ENCODE measurements at places on chromosomes 13 and 19. TPM values are rescaled to one million over a fixed set of nuclear protein-coding genes. Genes with fewer than 3 reads are reported as not detected.
A peak's percentile ranks its signal among the peaks of the same experiment; 100 is the strongest.

- no peak for DNase-seq
Measured at GRCh38 chr13:75050419-75051046, 431.4 kb downstream of the TBC1D4 start.

DNA sequence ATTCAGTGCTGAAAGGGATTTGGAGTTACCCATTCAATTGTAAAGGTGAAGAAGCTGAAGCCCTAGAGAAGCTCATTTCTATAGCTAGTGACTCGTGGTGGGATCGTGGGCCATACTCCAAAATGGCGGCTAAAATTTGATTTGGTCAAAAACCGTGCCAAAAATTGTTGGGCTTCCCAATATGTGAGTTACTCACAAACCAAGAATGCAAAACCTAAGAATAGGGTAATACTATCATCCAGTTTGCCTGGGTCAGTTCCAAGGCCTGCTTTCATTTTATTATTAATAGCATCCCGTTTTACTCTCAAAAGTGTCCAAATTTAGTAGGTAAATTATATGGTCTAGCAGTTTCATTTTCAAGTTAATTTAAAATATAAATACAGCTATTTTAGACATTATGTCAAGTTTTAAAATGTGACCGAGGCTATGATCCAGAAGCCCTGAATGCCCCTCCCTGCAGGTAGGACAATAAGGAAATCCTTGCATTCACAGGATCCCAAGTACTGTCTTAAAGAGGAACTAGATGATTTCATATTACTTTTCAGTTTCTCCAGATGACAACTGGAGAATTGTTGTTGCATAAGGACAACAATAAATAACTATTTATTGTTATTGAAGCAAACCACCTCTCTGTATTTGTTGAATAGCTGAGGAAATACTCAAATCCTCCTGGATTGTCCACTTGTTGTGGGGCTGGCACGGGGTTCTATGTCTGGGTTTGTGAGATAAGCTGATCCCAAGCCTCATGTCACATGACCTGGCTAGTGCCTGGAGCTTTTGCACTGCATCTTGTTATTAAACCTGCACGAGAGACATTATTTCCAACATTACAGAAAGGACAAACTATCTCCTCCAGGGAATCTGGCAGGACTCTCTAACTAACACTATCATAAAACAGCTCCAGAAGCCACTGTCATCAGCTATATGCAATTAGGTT is 11.6 kb upstream of the RAP2A start:
- no peak for DNase-seq

- peak; percentile 12 for DNase-seq
Measured at GRCh38 chr19:54151362-54152035, 8.0 kb downstream of the LENG1 start.

DNA sequence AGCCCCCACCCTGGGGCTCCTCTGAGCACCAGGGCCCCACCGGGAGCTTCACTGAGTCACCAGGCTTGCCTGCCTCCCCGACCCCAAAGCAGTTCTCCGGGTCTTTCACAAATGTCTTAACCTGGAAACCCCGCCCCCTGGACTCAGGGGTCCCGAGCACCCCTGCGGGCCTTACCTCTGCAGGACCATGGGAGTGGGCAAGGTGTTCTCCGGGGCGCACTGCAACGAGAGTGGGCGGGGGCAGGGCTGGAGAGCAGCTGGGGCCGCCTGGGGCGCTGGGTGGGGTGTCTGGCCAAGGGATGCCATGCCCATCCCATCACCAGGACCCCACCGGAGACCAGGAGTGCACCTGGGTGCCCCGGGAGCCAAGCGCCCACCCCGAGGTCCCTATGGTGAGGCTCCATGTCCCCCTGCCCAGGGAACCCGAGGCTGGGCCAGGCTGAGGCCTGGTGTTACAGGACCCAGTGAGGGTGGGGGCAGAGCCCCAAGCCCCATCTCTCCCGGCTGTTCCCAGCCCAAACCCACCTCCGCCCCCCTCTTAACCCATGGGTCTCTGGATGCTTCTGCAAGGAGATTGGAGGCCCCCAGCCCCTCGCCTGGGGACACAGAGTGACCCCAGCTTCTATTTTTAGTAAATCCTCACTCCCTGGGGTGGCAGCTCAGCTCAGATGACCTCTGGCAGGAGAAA is 10.9 kb downstream of the MKNK2 start:
- DNase-seq: no peak

- DNase-seq: no peak
Measured at GRCh38 chr19:37007587-37008220, 70.5 kb upstream of the ZNF420 start.

- DNase-seq: no peak
Measured at GRCh38 chr13:67557642-67558241, 327.6 kb upstream of the PCDH9 start.

- no peak for DNase-seq
Measured at GRCh38 chr19:19068659-19069654, 5.2 kb downstream of the SLC25A42 start.

DNA sequence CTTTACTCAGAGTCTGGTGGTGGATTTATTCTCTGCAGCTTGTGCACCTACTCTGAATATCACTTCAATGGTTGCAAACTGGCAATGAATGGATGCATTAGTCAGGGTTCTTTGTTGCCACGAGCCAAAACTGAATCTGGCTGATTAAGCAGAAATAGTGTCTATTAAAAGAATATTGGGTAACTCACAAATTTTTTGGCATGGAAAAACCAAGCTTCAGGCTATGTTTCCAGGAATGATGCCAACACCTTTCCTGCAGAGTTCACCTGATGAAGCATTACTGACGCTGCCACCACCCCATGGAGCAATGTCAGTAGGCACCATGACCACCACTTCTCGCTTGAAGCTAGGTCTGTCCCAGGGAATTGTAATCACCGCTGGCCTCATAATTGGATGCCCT is 597.8 kb upstream of the SLC10A2 start:
- DNase-seq: no peak

- DNase-seq: no peak
Measured at GRCh38 chr13:24619282-24619681, 60.9 kb upstream of the ATP12A start.

DNA sequence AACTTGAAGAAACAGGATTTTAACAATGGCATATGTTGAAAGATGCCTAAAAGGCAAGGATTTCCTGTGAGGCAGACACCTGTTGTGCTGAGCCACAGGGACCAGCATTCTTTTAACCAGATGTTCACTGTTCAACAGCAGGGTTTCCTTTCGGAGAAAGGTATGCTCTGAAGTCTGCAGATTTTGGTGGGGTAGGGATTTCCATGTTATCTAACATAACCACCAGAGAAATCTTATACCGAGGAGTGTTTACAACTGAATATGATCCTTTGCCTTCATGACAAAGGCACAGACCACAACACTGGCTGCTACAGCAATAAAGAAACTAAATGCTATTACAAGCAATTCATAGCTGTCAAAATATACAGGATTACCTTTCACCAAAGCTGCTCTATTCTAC is 48.1 kb downstream of the MPHOSPH8 start:
- DNase-seq: no peak

Gene PPFIA3
- 35.9 TPM for total RNA-seq

Gene CGB8
- not detected for total RNA-seq

Gene TMEM255B
- total RNA-seq: under 0.01 TPM

Gene GZMM
- not detected for total RNA-seq

Gene FLT3LG
- total RNA-seq: not detected

Gene LYL1
- total RNA-seq: 3.3 TPM

Gene CGB2
- total RNA-seq: not detected

Gene KLK10
- not detected for total RNA-seq

Gene SYCN
- not detected for total RNA-seq

Measured in occipital lobe (tissue), 3 donors.